Activated CD8-positive, alpha-beta T cell treated with anti-CD3 and anti-CD28 coated beads, Interleukin-2, amount 10 ng/mL, durations not matched to agents 7 days and 5 days (primary cell): ENCODE measurements at places on chromosomes 4 and X.
A peak's percentile ranks its signal among the peaks of the same experiment; 100 is the strongest.

DNA sequence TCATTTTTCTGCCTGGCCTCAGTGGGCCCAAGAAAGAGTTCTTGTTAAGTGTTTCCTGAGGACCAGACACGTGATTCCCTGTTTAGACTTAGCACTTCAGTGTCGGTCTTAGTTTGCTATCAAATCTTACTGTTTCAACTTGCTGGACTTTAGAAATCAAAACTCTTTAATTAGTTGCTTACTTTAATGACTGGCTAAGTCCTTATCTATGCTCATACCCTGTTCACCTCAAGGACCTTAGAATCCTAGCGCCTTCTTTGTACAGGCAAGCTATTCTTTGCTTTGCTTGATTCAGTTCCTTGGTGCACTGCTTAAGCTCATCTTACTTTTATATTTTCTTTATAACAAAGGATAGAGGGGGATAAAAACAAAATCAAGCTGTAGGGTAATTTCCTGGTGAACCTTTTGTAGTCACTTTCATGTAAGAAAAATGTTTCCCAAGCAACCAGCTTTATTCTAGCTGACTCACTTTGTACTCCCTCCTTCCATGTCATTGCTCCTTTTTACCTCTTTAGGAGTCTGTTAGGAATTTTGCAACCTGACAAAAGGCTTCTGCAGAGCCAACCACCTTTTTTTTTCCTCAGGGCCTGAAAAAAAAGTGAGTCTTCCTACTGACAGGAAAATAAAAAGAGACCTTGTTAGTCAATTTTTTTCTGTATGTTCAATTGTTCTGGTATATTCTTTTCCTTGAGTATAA lies 14.7 kb downstream of the WDR44 start:
- no peak overlapping the region for H3K4me3 ChIP-seq
- peaks cover 3% of the 10 kb centered on the region for H3K36me3 ChIP-seq
- no peaks in the 10 kb centered on the region for H3K27me3 ChIP-seq
- H3K27ac ChIP-seq: no peak overlapping the region
- DNase-seq: no peak

- H3K4me1 ChIP-seq: peaks cover 2% of the 10 kb centered on the region
- H3K4me3 ChIP-seq: no peak overlapping the region
- DNase-seq: no peak
- no peak overlapping the region for H3K27ac ChIP-seq
Observed at GRCh38 chrX:44747317-44747716, 96.5 kb upstream of the DUSP21 start.

- H3K4me3 ChIP-seq: peak overlapping the region; percentile 46
- H3K36me3 ChIP-seq: peaks cover 13% of the 10 kb centered on the region
- peaks cover 77% of the 10 kb centered on the region for H3K27me3 ChIP-seq
- H3K4me1 ChIP-seq: peaks cover 42% of the 10 kb centered on the region
- DNase-seq: no peak
Observed at GRCh38 chr4:4856071-4857000, 3.1 kb upstream of the MSX1 start.

DNA sequence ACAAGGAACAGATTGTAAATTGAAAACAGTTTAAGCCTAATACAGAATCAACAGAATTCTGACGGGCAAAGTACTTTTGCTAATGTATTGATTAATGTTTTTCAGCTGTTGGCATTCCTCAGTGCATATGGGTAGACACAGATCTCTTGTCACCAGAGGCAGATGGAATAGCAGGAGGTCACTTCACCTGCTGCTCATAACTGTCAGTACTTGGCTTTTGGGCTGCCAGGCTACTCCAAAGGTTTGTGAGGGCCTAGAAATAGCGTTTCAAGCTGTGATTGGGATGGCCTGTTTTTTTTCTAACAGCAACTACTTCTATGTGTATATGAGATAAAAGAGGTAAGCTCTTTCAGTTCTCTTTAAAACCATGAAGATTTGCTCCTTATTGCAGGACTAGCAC lies 307.5 kb upstream of the ANXA10 start:
- no peaks in the 10 kb centered on the region for H3K36me3 ChIP-seq
- no peaks in the 10 kb centered on the region for H3K27me3 ChIP-seq
- DNase-seq: no peak

GRCh38 chrX:16060252-16060651 lies 63.1 kb upstream of the GRPR start:
- H3K4me1 ChIP-seq: no peaks in the 10 kb centered on the region
- no peaks in the 10 kb centered on the region for H3K36me3 ChIP-seq
- H3K4me3 ChIP-seq: no peak overlapping the region

GRCh38 chr4:60605646-60606354 lies 594.3 kb upstream of the ADGRL3 start:
- H3K27ac ChIP-seq: no peak overlapping the region
- no peak overlapping the region for H3K4me3 ChIP-seq
- H3K4me1 ChIP-seq: no peaks in the 10 kb centered on the region
- H3K36me3 ChIP-seq: no peaks in the 10 kb centered on the region
